ENCODE measurements at places on chromosomes 7 and 10. TPM values are rescaled to one million over a fixed set of nuclear protein-coding genes. Genes with fewer than 3 reads are reported as not detected.
A peak's percentile ranks its signal among the peaks of the same experiment; 100 is the strongest.

Gene KAT6B
- 29.8 TPM for total RNA-seq

Gene TMEM270
- total RNA-seq = not detected

Gene CFAP43
- total RNA-seq = 0.21 TPM

Gene DHX32
- 24.4 TPM for total RNA-seq

Gene TBXAS1
- 4.7 TPM for total RNA-seq

Gene LIPJ
- not detected for total RNA-seq

- DNase-seq = no peak
These were observed 58.4 kb upstream of the SPOCK2 start for GRCh38 chr10:72146559-72147323.

DNA sequence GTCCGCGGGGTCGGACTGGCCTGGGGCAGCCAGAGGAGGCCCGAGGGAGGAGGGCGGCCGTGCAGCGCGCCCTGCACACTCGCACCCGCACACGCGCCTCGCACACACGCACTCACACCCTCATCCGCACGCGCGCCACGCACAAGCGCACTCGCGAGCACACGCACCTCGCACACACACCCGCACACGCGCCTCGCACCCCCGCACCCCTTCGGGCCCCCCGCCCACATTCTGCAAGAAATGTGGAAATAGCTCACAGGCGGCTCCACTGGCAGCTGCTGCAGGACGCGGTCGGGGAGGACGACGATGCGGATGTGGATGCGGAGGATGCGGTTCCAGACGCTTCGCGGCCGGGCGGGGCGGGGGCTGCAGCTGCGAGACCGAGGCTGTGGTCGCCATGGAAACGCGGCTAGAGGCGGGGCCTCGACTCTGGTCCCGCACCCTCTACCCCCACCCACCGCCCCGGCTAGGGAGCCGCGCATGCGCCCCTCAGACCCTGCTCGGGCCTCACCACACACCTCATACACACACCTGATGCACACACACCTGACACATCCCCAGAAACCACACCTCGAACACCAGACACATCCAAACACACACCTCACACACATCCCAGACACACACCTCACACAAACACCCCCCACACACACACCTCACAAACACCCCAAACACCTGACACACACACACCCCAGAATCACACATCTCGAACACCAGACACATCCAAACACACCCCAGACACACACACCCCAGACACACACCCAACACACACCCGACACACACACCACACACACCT, at the start of gene CALY:
CALY (minus strand) TSS at position 320 of the 793 bp plus-strand sequence. CDS start 7,907 bp downstream, outside the sequence.
- DNase-seq = peak; percentile 80

- DNase-seq = no peak
These were observed 228.4 kb downstream of the DNAJB6 start for GRCh38 chr7:157565201-157565626.

GRCh38 chr10:20004087-20004523, 187.9 kb downstream of the PLXDC2 start:
- no peak for DNase-seq

DNA sequence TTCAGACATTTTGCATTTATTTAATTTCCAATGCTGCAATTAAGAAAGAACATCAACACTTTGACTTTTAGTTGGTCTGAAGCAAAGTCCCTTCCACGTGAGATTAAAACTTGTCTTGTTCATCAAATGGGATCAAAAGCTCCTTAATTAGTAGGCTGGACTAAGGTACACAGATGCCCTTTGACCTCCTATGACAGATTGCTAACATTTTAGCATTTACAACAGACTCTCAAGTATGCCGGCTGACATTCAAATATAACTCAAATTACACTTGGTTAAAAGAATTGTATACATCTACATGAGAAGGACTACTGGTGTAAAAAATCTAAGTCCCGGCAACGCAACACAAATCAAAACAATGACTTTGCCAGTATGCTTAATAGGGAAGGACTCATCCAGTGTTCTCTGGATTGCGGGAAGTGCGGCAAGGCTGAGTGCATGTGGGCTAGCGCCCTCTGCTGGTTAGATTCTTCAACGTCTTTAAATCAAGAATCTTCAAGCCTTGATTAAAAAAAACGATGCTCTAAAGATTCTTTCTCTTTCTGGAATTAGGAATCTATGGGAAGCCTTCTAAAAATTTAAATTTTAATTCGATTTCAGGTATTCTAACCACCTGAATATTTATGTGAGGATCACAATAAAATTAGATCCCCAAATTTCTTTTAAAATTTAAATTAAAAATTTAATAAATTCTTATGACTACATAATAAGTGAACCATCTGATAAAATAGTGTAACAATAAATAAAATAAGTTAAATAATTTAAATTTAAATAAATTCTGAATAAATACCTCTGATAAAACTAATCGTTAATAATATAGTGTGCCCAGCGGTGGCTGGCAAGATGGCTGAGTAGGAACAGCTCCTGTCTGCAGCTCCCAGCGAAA, 444.7 kb downstream of the DGKB start:
- peak; percentile 46 for DNase-seq

GRCh38 chr7:40983111-40983510, 719.8 kb downstream of the INHBA start:
- DNase-seq = no peak

DNA sequence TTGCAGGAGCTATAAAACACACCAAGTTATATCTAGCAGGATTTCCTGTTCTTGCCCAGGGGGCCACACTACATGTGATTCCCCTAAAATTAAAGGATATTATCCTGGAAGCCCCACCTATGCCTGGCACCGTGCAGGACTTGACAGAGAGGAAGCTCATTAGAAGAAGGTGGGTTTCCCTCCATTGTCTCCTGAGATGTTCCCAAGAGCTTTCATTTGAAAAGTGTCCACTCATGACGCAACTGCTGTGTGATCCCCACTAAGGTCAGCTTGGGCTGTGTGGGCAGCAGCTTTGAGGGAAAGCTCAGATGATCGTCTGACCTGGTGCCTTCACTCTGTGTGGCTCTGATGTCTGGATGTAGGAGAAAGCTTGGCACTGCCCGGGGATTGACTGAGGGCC, 53.5 kb downstream of the RAMP3 start:
- DNase-seq = no peak

GRCh38 chr10:128400564-128400963, 274.3 kb upstream of the MKI67 start:
- DNase-seq = no peak

DNA sequence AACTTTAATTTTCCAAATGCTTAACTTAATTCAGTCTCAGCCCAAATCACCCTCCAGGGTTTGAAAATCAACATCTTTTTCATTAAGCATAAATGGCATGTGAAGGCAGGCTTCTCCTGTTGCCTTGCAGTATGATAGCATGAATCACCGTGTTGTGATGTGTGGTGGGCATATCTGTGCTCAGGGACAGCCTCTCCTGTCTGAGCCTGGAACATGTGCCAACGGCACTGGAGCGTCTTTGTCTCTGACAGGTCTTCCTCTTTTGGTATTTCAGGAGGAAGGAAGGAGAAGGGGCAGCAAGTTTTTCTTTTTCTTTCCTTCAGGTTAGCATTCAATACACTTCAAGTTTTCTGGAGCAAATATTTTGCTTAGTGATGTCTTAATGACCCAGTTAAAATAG, 57.6 kb downstream of the LRGUK start:
- no peak for DNase-seq

GRCh38 chr7:103338864-103339263, 5.7 kb downstream of the DNAJC2 start:
- DNase-seq = no peak

- DNase-seq = no peak
These were observed 10.1 kb downstream of the LIMK1 start for GRCh38 chr7:74093671-74094223.

DNA sequence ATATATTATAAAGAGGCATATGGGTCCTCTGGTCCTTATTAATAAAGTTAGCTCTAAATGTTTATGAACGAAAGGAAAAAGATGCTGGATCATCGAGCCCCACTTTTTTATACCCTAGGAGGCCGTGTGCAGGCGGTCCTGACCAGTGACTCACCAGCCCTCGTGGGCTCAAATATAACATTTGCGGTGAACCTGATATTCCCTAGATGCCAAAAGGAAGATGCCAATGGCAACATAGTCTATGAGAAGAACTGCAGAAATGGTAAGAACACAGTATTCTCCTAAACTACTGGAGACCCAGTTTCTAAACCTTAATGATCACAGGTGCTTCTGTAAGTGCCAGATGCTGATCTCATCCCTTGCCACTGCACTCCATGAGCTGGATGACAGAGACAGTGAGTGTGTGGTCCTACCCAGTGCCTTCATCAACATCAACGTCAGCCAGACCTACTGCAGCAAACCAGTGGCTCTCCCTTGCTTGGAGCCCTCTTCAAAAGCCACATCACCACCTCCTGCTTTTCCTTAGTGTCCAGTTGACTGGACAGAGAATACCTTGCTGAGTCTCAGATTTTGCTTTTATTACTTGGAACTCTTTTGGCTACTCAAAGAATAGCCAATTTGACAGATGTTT, 7.6 kb downstream of the GPNMB start:
- DNase-seq = no peak

GRCh38 chr7:21753071-21753470, 192.6 kb downstream of the CDCA7L start:
- DNase-seq = no peak

- no peak for DNase-seq
These were observed 128.9 kb downstream of the PLXDC2 start for GRCh38 chr10:19944911-19945663.

GRCh38 chr10:69315610-69316312, 37.5 kb downstream of the HK1 start:
- DNase-seq = no peak

GRCh38 chr7:85162721-85163120, 24.1 kb downstream of the SEMA3D start:
- DNase-seq = no peak

DNA sequence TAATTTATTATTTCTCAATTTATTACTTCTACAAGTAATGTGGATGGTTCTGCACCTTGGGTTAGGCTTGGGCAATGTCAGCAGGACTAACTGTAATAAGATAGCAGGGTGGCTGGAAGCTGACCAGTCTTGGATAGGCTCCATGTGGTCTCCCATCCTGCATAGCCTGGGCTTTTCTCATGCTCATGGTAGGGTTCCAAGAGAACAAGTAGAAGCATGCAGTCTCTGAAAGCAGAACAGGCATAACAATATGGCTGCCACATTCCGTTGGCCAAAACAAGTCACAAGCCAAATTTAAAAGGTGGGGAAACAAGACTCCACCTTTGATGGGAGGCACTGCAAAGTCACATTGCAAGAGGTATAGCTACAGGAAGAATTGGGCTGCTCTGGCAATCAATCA, 98.6 kb upstream of the MDFIC start:
- no peak for DNase-seq

DNA sequence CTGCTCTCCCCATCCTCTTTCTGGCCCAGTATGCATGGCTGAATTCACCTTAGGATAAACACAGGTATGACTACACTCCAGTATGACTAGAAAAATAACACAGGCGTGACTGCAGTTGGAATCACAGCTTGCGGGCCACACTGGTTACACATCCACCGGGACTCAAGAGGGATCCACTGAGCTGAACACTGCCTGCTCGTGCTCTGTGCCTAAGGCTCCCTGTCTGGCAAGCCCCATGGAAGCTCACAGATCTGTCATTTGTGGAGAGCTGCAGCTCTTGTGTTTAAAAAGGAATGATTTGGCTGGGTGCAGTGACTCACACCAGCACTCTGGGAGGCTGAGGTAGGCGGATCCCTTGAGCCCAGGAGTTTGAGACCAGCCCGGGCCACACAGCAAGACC, 26.8 kb downstream of the VOPP1 start:
- no peak for DNase-seq
